ENCODE measurements at places on chromosomes 16 and 17.

- DNase-seq, result peak; percentile 81
Observed at GRCh38 chr16:22321340-22322001, 24.3 kb downstream of the POLR3E start.

GRCh38 chr17:82186221-82186620, 26.4 kb downstream of the CCDC57 start:
- DNase-seq, result no peak

- DNase-seq, result no peak
Observed at GRCh38 chr16:53714205-53715022, 10.5 kb downstream of the FTO start.

GRCh38 chr17:61404913-61405685, 5.5 kb downstream of the TBX2 start:
- DNase-seq, result no peak

GRCh38 chr16:146646-147045, 5.8 kb upstream of the HBZ start:
- no peak for DNase-seq

GRCh38 chr16:75139498-75139897, 8.8 kb upstream of the ZFP1 start:
- DNase-seq, result no peak

- DNase-seq, result no peak
Observed at GRCh38 chr17:79388556-79389295, 222.1 kb downstream of the RBFOX3 start.

DNA sequence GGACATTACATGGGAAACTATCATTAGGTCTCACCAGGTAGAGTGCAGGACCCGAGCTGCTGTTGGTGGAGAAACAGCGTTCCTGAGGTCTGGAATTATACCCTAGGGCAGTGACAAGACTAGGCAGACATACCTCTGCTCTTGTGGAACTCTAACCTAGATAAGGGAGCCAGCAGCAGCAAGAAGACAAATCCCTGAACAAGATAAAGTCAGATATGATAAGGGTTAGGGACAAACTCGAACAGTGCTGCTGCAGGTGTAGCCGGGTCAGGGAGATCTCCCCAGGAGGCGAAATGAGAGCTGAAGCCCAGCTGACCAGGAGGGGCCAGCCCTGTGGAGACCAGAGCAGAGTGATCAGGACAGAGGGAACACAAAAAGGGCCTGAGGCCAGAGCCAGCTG, 34.7 kb downstream of the ARSG start:
- no peak for DNase-seq

DNA sequence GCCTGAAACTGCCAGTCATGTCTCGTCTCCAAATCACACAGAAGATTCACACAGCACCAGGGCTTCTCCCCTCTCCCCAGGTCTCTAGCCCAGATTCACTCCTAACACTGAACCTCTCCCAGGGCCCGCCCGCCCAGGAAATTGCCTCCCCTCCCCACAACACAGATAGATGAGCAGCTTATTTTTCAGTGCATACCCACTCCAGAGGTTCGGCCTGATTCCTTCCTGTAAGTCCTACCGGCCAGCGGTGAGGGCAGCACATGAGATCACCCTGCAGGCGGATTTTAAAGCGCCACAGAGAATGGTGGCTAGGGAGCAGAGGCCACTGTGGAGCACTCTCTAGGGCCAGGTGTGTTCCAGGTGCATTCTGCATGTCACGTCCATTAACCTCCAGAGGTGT, 301.8 kb downstream of the IRF8 start:
- DNase-seq, result peak; percentile 60

GRCh38 chr17:62648956-62649294, 21.5 kb downstream of the MRC2 start:
- no peak for DNase-seq

DNA sequence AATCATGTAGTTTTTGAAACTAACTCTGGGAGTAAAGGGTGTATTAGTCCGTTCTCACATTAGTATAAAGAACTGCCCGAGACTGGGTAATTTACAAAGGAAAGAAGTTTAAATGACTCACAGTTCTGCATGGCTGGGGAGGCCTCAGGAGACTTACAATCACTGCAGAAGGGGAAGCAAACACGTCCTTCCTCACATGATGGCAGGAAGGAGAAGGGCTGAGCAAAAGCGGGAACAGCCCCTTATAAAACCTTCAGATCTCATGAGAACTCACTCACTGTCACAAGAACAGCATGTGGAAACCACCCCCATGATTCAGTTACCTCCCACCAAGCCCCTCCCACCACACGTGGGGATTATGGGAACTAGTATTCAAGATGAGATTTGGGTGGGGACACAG, 256.5 kb upstream of the TNRC6C start:
- DNase-seq, result peak; percentile 4

DNA sequence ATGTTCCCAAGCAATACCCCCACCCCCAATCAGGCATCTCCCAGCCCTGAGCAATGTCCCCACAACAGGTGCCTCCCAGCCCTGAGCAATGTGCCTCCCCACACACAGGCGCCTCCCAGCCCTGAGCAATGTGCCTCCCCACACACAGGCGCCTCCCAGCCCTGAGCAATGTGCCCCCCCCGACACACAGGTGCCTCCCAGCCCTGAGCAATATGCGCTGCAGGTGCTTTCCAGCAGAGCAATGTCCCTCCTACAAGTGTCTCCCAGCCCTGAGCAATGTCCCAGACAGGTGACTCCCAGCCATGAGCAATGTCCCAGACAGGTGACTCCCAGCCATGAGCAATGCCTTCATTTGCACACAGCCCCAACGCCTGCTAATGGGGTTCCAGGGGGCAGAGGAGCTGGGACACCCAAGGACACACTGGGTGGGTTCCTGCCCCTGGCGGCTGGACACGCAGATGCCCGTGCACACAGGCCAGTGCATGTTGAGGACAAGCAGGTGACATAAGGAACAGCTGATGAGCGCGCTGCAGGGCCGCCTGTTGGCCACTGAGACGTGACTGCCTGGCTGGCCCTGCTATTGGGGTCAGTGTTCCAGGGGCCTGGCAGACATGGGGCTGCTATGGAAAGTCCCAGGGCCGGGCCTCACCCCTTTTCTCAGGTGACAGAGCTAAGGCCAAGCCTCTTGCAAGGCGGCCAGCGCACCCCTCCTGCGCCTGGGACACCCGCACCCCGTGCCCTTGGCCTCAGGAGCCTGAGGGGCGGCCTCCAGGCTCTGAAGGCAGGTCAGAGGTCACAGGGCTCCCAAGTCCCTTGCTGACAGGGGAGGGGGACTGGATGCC, 26.9 kb upstream of the PABPN1L start:
- DNase-seq, result no peak

GRCh38 chr16:13076878-13077277, 175.5 kb downstream of the SHISA9 start:
- DNase-seq, result no peak
